ENCODE measurements at places on chromosomes 11 and 22.

DNA sequence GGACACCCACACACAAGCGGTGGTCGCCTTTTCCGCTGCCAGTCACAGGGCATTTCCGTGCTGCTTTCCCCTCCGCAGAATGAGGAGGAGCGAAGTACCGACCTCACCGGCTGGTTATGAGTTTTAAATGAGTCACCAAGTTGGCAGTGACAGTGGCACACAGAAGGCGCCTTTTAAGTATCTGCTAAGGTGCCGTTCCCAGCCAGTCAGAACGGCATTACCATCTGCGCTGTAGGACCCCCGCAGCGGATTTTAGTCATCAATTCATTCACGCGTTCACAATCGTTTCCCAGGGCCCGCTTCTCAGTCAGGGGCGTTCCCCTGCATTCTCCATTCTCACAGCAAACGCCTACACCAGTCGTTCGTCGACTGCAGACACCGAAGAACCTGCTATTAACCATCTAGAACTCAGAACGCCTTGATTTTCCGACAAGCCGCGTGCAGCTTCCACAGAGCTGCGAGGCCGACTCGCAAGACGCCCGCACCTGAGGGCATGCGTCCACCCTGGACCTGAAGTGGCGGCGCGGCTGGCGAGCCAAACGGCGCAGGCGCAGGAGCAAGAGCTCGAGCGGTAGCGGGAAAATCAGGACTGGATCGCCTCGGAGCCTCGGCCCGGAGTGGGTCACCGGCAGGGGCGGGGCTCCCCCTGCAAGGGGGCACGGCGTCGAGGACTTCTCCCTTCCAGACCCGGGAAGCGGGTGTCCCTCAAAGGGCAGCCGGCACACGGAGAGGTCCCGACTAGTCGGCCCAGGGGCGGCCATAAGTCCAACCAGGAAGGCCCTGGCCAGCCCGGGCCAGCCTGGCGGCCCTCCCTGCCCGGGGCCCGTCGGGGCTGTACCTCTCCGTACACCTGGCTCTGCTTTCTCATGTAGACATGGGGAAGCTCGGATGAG, 642 bp downstream of the CYP2R1 start:
- peak; percentile 81 for DNase-seq

DNA sequence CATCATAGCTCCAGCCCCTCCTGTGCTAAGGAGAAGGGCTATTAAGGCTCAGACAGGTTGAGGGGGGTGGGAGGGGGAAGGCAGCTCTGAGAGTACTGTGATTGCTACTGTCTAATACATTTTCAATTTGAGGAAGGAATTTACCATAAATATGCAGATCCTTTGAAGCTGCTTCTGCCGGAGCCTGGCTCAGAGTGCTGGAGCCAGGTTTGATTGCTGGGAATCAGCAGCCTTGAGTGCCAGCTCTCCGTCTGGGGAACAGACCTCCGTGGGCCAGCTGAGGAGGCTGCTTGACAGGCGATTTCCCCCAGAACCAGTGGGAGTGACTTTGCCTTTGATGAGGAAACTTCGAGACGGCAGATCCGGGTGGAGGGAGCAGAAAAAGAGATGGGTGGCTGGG, 141.7 kb upstream of the TBCEL start:
- DNase-seq: no peak

GRCh38 chr22:47574556-47574955, 812.1 kb downstream of the TBC1D22A start:
- no peak for DNase-seq

DNA sequence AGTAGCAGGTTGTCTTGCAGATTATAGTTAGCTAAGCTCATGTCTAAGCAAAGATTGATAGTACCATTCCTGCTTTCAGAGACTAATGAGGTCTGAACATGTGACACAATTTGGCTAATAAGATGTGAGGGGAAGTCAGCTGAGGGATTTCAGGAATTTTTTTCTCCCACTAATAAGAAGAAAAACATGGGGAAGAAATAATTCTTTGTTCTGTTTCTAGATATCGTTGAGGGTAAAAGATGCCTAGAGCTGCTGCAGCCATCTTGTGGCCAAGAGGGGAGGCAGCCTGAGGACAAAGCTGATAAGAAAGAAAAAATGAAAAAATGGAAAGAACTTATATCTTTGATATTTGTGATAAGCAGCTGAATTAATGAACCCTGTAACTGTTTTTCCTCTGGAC, 1334.4 kb downstream of the LRRC4C start:
- DNase-seq: no peak

- DNase-seq: no peak
Measured at GRCh38 chr11:18974192-18974591, 35.0 kb upstream of the MRGPRX1 start.

GRCh38 chr11:25242928-25243327, 746.1 kb downstream of the LUZP2 start:
- no peak for DNase-seq

GRCh38 chr11:35227576-35228327, 88.8 kb downstream of the CD44 start:
- peak; percentile 41 for DNase-seq

- DNase-seq: no peak
Measured at GRCh38 chr11:2483426-2483825, 38.6 kb downstream of the KCNQ1 start.

DNA sequence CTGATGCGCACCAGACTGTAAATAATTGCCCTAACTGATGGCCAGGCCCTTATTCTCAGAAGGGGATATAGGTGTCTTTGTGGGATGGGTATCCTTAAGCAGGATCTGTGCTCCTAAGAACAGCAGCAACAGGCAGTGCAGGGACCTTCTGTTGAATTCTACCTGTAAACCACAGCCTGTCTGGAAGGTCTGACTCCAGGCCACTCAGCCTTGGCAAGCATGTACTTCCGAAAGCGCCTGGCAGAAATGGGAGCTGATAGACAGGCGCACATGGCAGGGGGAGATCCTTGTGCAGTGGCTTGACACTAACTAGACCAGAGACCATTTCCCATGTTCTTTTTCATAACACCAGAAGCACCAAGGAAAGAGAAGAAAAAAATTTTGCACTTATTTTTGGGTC, 59.0 kb downstream of the C22orf31 start:
- DNase-seq: no peak

DNA sequence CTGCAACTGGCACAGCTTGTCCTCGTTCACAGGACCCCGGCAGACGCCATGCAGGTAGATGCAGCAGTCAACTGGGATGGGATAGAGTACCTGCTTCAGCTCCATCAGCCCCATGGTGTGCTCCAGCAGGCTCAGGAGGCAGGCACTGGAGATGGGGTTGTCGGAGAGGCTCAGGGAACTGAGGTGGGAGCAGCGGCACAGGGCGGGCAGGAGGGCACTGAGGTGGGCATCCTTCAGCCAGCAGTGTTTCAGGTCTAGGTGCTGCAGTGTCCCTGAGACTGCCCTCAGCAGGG, 8.7 kb upstream of the TOP3B start:
- no peak for DNase-seq

DNA sequence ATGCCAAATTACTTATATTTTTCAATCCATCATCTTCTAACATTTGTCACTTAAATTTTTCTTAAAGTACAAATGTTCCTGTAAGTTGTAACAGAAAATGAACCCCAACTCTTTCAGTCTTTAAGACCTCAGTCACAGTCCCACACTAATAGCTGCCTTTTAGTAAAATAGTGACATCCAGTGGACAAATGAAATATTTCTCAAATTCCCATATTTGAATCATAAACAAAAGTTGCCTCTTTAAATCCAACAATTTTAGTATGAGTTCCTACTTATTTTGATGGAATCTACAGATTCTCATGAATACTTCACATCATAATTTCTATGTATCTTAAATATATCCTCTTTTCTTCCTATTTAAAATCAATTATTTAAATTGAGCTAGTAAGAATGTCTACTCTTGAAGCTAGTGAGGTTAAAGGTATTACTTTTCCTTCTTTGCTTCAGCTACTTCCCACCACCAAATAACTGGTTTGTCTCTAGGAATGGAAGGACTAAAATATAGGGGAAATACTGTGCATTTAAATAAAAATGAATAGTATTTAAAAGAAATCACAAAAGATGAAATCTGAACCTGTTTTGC, 9.2 kb downstream of the LIN7C start:
- DNase-seq: peak; percentile 44

GRCh38 chr11:105282658-105283057, 143.1 kb upstream of the CARD18 start:
- peak; percentile 33 for DNase-seq

DNA sequence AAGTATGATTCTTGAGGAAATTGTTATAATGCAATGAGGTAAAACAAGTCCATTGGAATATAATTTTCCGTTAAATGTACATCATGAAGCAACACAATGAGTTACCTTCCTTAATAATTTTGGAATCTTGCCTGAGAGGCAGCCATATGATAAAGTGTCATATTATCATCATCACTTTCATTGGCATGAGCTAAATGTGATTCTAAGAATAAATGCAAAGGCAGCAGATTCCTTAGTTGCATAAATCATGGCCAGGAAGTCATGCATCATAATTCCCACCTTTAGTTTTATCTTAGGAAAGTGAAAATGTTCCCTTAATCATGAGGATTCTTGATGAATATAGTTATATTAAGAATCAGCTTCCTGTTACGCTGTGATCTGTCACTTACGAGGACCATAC, 14.2 kb upstream of the MMP1 start:
- DNase-seq: no peak

GRCh38 chr22:45235101-45235777, 5.5 kb downstream of the KIAA0930 start:
- DNase-seq: no peak

- DNase-seq: no peak
Measured at GRCh38 chr11:64852804-64853509, 8.5 kb upstream of the CDC42BPG start.

GRCh38 chr11:129395883-129396282, 20.2 kb downstream of the BARX2 start:
- no peak for DNase-seq

DNA sequence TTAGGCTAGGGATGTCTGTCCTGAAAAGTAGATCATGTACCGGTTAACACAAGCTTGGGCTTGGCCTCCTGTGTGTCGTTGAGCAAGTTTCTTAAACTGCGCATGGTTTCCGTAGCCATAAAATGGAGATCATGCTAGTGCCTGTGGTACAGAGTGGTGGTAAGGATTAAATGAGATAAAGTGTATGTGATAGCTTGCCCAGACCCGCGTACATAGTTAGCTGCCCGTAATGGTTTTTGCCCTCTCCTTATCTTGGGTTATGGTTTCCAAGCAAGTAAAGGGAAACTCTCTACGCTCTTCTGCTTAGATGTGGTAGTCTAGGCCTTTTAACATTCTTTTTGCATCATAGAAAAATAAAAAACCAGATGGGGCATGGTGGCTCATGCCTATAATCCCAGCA, 11.0 kb upstream of the PTPRJ start:
- DNase-seq: no peak

GRCh38 chr11:128305588-128305987, 281.8 kb downstream of the ETS1 start:
- no peak for DNase-seq

- no peak for DNase-seq
Measured at GRCh38 chr11:16936643-16937042, 77.6 kb downstream of the PLEKHA7 start.

- DNase-seq: no peak
Measured at GRCh38 chr11:94747146-94747545, 21.0 kb upstream of the AMOTL1 start.

DNA sequence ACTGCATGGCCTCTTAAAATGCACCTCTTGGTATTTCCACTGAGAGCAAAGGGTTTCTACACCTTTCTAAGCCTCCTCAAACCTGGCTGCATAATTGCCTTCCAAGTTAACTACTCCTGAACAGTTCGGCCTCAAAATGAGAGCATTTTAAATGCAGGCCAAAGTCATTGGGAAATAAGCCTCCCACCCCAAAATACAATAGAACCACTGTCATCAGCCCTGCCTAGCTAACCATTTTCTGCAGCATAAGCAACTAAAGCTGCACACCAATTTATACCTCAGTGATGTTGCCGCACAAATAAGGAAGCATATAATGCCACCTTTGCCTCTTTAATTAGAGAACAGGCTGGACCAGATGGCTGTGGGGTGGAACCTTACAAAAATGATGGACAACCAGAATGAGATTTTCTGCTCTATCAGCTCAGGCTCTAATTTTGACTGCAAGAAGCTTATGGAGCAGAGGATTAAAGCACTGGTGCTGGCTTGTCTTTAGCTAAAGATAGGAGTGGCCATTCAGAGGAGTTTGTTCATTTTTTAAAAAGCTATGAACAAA, 4.3 kb downstream of the TOB2 start:
- no peak for DNase-seq

GRCh38 chr11:125223901-125224361, 59.4 kb downstream of the PKNOX2 start:
- DNase-seq: no peak

- DNase-seq: peak; percentile 85
Measured at GRCh38 chr11:44094260-44094868, 1.1 kb upstream of the EXT2 start.

DNA sequence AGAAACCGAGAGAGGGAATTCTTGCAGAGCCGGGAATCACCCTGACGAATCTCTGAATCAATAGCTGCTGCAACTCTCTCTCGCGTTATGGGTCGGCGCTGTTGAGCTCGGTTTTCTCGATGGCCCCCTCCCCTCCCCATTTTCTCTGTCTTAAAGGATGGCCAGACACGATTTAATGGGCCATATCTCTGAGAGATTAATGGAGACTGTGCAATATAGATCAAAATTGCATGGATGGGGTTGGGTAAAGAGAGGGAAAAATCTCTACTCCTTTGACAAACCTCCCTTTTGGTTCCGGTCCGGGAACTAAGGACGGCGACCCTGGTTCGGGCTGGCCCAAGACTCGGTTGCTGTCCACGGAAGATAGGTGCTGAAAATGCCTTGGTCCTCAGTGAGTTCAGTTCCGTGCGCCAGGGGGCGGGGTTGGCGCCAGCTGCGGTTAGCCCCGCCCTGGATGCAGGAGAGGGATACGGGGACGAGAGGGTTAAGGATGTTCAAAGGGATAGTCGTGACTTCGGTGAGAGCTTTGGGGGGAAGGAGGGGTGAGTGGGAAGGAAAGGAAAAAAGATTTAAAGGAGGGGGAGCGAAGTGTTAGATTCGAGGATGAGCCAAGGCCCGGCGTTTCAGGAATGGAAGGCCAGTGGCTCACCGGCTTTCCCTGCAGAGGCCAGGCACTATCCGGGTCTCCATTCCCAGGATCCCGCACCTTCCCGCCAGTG, 103.6 kb upstream of the HSD17B12 start:
- DNase-seq: peak; percentile 64

DNA sequence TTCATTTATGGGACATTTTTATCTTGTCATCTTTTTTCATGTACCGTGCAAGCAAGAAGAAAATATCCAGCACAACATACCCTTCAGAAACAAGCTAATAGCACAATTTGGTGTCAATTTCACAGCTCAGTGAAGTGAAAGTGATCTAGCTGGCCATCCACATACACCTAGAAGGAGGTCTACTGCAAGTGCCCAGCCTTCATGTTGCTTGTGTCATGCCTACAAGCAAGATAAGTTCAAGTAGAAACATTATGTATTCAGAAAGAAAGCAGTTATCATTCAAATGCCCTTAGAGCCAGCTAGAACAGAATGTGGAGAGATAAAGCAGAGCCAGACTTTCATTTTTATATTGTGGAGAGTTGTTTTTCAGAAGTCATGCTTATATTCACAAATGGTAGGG, 325.7 kb upstream of the PITPNB start:
- DNase-seq: no peak

- no peak for DNase-seq
Measured at GRCh38 chr11:114350022-114350421, 50.3 kb downstream of the C11orf71 start.

- DNase-seq: no peak
Measured at GRCh38 chr11:8038393-8038792, 42.6 kb upstream of the TUB start.
